EL (cell line): ENCODE measurements at places on chromosomes 5 and 9.

- no peak for DNase-seq
Observed at GRCh38 chr5:104146652-104147051, 584.1 kb upstream of the NUDT12 start.

DNA sequence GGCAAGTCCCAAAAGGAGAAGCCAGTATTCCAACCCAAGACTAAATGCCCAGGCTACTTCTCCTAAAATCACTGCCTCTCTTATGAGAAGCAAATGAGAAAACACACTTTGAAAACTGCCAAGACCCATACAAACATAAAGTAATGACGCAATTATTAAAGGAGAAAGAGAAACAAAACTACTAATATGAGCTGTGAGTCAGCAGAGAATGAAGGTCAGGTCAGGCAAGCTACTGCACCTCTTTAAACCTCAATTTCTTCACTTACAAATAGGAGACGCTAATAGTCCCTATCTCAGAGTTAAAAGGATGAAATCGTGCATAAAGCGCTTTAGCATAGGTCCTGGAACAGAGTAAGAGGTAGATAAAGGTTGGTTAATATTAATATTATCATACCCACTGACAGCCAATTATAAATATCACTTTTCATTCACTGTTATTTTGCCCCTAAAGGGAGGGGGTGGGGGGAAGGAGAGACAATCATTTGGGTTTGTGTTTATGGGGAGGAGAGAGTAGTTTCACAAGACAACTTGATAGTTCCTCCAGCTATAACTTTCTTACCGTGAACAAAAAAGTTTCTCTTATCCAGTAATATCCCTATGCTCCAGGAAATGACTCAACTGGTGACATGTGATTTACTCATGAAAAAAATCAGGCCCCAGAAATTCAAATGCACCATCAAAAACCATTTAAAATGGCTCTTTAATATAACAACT is 3.6 kb downstream of the PSMB7 start:
- DNase-seq = peak; percentile 76

- DNase-seq = peak; percentile 2
Observed at GRCh38 chr9:14554886-14555285, 138.3 kb downstream of the ZDHHC21 start.

DNA sequence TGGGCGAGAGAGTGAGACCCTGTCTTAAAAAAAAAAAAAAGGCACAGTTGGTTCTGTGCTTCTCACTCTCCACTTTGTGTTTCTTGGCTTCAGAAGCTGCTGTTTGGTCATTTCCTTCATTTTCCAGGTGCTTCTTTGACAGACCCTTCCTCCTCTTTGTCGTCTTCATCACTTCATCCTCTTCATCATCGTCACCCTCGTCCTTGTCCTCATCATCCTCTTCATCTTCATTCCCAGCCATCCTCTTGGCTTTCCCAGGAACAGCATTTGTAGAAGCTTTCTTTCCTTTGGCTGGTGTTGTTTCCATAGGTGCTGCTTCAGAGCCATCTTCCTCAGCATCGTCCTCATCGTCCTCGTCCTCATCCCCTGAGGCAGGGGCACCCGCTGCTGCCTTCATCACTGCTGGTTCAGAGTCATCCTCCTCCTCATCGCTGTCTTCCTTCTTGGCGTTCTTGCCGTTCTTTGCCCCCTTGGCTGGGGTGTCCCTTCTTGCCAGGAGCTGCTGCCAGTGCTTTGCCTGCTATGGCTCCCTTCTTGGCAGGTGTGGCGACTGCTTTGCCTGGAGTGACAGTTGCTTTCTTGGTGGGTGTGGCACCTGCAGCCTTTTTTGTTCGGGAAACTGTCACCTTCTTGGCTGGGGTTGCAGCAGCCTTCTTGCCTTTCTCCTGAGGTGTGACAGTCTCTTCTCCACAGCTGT is 7.1 kb downstream of the RABL6 start:
- DNase-seq = no peak

GRCh38 chr9:111412280-111412679 is 71.9 kb downstream of the ECPAS start:
- DNase-seq = no peak
